ENCODE measurements at places on chromosomes 5 and 9. TPM values are rescaled to one million over a fixed set of nuclear protein-coding genes. Genes with fewer than 3 reads are reported as not detected.

GNPDA1 gene
- total RNA-seq: 32.4 TPM

INSL6 gene
- not detected for total RNA-seq

TMEM215 gene
- 0.06 TPM for total RNA-seq

LCN1 gene
- total RNA-seq: not detected

CCDC180 gene
- total RNA-seq: 14.3 TPM

TSSK1B gene
- total RNA-seq: 0.14 TPM

CDC25C gene
- 3.0 TPM for total RNA-seq

FAM163B gene
- total RNA-seq: not detected

TIMD4 gene
- total RNA-seq: not detected

AFAP1L1 gene
- 22.8 TPM for total RNA-seq

HAVCR1 gene
- 0.46 TPM for total RNA-seq

POMT1 gene
- total RNA-seq: 28.3 TPM

PLAC8L1 gene
- total RNA-seq: 0.46 TPM
